SIG-M5 (cell line): ENCODE measurements at places on chromosomes 13 and 19.

GRCh38 chr13:40615619-40616018 lies 50.8 kb downstream of the FOXO1 start:
- DNase-seq: no peak

GRCh38 chr13:41562083-41562482 lies 104.7 kb downstream of the RGCC start:
- DNase-seq: no peak

GRCh38 chr13:40355126-40355724 lies 311.2 kb downstream of the FOXO1 start:
- DNase-seq: no peak

DNA sequence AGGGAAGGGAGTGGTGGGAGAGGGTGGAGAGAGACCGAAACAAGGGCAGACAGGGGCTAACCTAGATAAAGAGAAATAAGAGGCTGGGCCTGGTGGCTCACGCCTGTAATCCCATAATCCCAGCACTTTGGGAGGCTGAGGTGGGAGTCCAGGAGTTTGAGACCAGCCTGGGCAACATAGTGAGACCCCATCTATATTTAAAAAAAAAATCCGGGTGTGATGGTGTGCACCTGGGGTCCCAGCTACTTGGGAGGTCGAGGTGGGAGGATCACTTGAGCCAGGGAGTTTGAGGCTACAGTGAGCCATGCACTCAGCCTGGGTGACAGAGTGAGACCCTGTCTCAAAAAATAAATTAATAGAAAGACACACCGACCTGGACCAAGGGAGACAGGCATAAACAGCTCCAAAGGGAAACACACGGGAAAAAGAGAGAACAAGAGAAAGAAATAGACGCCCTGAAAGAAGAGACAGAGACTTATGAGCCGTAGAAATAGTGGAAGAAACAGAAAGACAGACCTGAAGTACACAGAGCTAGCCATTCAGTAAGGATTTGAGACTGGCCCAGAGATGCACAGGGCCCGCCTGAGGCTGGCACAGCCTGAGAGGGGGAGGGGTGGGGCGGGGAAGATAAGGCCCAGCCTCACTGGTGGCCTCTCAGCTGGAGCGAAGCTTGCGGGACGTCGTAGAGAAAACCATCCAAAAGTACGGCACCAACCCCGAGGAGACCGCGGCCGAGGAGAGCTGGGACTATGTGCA lies 2.2 kb downstream of the CD37 start:
- DNase-seq: no peak

- DNase-seq: no peak
These were observed 49.9 kb downstream of the MBD3L2B start for GRCh38 chr19:6971366-6971765.

DNA sequence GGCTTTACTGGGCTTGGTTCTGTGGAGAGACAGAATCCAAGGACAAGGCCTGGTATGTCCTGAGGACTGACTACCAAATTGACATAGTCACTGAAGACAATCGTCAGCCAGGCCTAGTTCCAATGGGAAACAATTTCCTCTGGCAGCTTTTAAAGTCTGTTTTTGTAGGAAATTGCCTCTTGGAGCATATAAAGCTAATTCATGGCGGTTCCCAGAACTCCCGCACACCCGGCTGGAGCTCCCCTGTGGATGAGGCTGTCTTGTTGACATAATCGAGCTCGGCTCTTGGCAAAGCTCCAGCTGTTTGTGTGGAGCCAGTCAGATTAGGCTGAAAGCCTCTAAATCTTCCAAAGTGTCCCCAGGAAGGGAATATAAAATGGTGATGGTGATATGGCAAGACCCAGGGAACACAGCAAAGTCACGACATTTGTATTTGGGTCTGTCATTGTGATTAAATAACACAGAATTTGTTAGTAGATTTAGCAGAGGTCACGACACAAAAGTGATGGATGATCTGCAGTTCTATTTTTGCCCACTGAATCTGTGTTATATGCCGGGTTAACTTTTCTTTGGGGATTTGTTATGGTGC lies 395.0 kb downstream of the PCDH9 start:
- no peak for DNase-seq

- no peak for DNase-seq
These were observed 53.8 kb downstream of the ATP11A start for GRCh38 chr13:112743451-112744167.

DNA sequence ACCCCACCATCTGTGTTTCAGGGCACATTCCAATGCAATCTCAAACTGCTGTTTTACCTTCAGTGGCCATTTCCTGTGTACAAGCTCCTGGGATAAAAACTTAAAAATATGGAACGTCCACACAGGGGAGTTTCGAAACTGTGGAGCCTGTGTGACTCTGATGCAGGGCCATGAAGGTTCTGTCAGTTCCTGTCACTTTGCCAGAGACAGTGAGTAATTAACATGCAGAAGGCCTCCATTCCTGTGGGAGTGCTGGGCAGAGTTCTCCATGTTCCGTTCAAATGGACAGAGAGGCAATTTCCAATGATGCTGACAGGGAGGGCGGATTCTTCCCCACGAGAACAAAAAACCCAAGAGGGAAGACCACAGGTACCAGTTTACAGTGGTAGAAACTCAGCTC lies 24.4 kb downstream of the WDR88 start:
- DNase-seq: no peak

- no peak for DNase-seq
These were observed 2.1 kb downstream of the PNMA8C start for GRCh38 chr19:46426506-46427162.
